ENCODE measurements at places on chromosomes 1 and 21. TPM values are rescaled to one million over a fixed set of nuclear protein-coding genes. Genes with fewer than 3 reads are reported as not detected.

PLCH2 gene
- total RNA-seq, result under 0.01 TPM

TFAP2E gene
- total RNA-seq, result 0.33 TPM

PERM1 gene
- under 0.01 TPM for total RNA-seq

COL6A1 gene
- 1,502 TPM for total RNA-seq

CSF3R gene
- not detected for total RNA-seq

ZBTB8OS gene
- total RNA-seq, result 40.6 TPM

Data from smooth muscle cell of trachea (primary cell).